Stimulated activated CD8-positive, alpha-beta memory T cell treated with anti-CD3 and anti-CD28 coated beads, Interleukin-7, amount 100 ng/mL, for 24 hours (primary cell): ENCODE measurements at places on chromosomes 2 and 18.

DNA sequence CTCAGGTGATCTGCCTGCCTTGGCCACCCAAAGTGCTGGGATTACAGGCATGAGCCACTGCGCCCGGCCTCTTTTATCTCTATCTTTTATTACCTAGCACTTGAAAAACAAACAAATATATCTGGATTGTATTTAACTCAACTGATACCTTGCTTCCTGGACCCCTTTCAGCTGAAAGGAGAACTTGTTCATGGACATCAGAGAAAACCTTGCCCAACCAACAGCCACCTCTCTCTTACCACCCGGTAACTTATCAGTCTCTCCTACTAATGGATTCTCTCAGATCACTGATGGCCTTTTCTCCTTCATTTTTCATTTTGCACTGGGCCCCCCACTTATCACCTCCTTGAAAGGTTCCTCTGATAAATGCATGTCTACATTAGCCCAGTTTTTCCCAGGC is 6.7 kb downstream of the RETSAT start:
- DNase-seq: no peak

GRCh38 chr2:38294597-38294996 is 82.5 kb downstream of the ATL2 start:
- DNase-seq: no peak

GRCh38 chr18:27540111-27540510 is 355.0 kb upstream of the CHST9 start:
- no peak for DNase-seq

GRCh38 chr18:24157855-24158254 is 19.0 kb downstream of the CABYR start:
- no peak for DNase-seq

DNA sequence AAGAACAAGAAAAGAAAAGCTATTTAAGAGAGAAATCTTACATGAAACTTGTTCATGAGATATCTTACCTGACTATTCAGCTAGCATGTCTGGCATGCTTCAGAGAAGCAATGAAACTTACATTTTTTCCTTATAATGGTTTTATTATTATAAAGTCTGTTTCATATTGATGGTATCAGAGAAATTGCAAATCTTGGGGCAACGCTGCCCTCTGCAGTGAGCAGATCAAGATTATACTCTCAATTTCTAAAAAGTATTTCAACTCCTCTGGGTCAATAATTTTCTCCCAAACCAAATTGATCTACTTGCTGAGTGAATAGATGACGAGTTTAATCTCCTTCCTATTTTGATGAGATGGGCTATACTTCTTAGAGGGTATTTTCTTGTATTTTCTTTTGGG is 235.6 kb downstream of the NUP35 start:
- no peak for DNase-seq

DNA sequence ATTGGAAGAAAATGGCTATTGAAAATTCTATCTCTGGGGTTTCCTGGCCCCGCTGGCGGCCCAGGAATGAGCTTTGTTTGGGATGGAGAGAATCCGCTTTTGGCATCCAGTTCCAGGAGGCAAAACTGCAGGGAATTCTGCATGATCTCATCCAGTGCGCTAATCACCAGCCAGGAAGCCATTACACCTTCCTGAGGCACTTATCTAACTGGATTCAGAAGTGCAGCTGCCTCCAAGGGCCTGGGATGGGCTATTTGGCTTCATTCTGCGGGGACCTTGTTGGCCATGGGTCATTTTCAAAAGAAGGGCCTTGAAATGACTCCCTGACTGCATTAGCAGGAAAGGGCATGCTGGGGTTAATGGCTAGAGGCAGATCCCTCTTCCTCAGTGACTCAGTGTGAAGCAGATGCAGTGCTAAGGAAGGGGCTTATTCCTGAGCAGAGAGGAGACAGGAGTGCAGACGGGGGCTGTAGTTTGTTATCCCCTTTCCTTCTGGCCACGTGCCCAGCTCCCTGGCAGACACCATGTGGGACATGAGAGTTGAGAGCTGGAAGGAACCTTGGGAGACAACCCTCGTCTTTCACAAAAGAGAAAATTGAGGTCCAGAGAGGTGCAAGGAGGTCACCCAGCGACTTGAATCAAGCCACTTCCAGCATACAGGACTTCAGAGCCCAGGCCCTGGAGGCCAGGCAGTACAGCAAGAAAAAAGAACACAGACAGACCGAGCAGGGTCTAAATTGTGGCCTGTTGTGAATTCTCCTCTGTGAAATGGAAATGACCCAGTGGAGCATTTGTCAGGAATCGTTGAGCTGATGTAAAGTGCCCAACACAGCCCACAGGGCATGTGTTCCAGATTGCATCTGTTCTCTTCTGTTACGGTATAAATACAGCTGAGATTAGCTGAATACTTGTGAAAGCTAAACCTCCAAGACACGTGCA is 161.8 kb downstream of the PRKCE start:
- no peak for DNase-seq

DNA sequence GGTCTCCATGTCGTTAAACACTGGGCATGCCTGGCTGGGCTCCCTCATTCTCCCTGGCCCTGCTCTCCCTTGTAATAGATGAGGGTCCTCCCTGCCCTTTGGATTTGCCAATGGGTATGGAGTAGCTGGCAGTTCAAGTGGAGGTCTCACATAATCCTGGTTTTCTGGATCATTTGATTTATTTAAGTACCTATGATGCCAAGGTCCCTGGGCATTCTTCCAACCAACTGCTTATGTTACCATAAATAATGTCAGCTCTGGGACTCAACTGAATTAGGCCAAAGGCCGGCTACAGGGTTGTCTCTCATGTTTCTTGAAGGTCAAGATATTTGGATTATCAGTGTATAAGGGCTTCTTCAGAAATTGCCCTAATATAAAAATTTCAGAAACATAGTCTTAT is 104.9 kb upstream of the LYPD6 start:
- no peak for DNase-seq

GRCh38 chr2:233422050-233422639 is 67.9 kb downstream of the DGKD start:
- no peak for DNase-seq

DNA sequence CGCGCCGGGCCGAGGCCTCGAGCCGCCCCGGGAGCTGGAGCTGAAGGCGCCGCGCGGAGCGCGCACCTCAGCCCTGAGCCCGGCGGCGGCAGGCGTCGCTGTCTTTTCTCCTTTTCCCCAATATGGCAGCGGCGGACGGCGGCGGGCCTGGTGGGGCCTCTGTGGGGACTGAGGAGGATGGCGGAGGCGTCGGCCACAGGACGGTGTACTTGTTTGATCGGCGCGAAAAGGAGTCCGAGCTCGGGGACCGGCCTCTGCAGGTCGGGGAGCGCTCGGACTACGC is 369 bp downstream of the SMCHD1 start:
- DNase-seq: peak; percentile 24

DNA sequence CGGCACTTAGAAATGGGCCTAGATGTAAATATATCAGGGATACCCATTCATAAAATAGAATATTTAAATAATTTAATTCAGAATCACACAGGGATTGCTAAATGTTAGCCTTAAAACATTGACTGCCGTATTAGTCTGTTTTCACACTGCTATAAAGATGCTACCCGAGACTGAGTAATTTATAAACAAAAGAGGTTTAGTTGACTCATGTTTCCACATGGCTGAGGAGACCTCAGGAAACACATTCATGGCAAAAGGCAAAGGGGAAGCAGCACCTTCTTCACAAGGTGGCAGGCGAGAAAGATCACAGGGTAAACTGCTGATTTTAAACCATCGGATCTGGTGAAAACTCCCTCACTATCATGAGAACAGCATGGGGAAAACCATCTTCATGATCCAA is 223.6 kb upstream of the GULP1 start:
- no peak for DNase-seq

GRCh38 chr2:86633155-86633651 is 9.5 kb upstream of the RNF103 start:
- DNase-seq: no peak

DNA sequence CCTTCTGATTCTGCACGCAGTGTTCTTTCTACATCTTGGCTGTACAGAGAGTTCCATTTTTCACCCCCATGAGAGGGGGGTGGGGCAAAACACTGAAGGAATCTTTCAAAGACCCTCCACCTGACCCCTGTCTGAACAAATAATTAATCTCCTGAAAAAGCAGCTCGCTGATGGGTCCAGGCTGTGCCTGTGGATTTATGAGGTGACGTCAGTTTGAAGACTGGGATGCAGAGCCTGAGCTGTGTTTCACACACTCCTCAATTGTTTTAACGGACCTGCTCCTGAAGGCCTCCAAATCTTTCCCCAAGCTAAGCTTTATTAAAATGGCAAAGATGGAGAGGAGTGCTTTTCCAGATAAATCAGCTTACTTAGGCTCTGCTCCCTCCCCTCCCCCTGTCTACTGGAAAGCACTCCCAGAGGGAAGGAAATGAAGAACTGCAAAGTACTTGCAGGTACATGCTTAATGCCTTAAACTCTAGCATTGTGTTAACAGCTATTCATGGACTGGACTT is 390.2 kb upstream of the TNP1 start:
- DNase-seq: no peak
